ENCODE measurements at places on chromosomes 5 and 9.

GRCh38 chr5:150305095-150305494, 2.4 kb upstream of the ARSI start:
- no peak for DNase-seq

GRCh38 chr5:180810959-180811622, 8.5 kb upstream of the MGAT1 start:
- DNase-seq = peak; percentile 73

GRCh38 chr9:81578606-81579005, 110.7 kb downstream of the TLE1 start:
- DNase-seq = no peak

DNA sequence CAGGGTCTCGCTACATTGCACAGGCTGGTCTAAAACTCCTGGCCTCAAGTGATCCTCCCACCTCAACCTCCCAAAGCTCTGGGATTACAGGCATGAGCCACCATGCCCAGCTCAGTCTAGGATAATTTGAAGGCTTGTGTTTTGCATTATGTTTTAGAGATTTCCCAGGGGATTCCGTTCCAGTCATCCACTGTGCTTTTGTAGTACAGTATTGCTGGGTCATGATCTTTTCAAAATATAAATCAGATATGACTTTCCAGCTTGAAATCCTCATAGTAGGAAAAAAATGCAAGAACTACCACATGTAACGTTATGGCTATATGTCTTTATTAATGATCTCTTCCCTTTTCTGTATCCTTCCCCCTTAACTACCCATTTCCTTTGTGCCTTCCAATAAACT, 338.1 kb downstream of the PRELID2 start:
- no peak for DNase-seq

GRCh38 chr5:78841767-78842166, 143.3 kb downstream of the ARSB start:
- no peak for DNase-seq

GRCh38 chr9:127802576-127803443, at the start of gene FPGS:
Gene FPGS (plus strand): TSS chr9:127802882. CDS start chr9:127802925, 43 bp downstream.
- peak; percentile 94 for DNase-seq

DNA sequence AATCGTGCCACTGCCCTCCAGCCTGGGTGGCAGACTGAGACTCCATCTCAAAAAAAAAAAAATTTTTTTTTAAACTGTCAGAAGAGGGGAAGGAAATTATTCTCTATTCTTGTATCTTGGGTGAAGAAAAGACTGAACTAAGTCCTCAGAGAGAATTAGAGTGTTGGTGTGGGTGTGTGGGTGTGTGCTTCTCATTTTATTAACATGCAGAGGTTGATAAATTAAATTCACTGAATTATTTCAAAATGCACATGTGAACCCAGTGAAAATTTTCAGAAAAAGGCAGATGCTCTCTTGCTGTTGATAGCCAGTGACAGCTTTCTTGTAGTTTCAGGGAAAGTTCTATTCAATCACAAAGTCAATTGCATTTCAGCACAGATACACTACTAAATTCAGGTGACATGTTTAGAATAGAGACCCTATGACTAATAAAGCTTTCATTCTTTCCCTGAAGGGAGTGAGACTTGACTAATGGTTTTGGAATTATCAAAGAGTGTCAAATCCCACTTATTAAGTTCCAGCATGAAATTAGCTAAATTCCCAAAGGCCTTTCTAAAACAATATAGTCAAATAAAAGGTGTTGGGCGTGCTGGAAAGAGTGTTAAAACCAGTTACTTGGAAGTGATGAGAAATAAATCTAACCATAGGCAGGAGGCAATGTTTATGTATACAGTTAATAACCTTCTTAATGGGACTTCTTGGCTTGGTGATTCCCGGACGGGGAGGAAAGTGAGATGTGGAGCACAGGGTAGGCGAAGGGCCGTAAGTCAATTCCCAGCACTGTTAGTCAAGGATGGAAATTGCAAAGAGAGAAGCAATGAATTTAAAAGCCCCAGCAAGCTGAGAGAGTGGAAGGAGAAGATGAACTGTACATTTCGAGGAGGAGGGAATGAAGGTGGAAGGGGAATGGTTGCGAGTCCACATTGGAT, 103.2 kb upstream of the SPATA31D4 start:
- DNase-seq = no peak

- no peak for DNase-seq
Observed at GRCh38 chr5:175895686-175896102, 24.3 kb downstream of the CPLX2 start.

GRCh38 chr9:34430843-34431437, 27.4 kb downstream of the FAM219A start:
- peak; percentile 42 for DNase-seq

- no peak for DNase-seq
Observed at GRCh38 chr5:15959370-15960164, 220.0 kb downstream of the MARCHF11 start.

GRCh38 chr9:81492710-81493447, 196.5 kb downstream of the TLE1 start:
- DNase-seq = peak; percentile 96

GRCh38 chr9:69474821-69475220, 149.8 kb downstream of the ENTREP1 start:
- no peak for DNase-seq

DNA sequence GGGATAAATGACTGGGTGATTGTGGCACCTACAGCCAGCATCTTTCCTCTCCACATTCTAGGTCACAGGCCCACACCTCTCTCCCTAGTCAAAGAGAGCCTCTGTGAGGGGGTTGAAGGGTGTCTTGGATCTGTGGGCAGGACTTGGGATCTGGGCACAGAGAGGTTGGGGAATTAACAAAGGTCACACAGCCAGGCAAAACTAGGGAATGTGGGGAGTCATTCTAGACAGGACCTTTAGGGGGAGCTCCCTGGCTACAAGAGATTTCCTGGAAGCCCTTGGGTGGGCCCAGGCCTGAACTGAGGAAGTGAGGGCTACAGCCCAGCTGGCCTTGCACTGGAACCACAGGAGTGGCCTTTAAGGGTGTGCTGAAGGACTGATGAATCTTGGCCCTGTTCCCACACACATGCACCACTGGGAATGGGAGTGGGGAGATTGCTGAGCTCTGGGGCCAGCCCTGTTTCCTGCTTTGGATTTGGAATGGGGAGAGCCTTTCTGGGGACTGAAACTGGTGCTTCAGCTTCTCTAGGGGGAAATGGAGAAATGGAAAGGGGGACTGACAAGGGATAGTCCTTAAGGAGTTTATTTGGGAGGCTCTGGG, 12.4 kb upstream of the CXXC5 start:
- DNase-seq = peak; percentile 95

GRCh38 chr9:132991351-132992300, 13.1 kb downstream of the GFI1B start:
- DNase-seq = no peak

- DNase-seq = peak; percentile 32
Observed at GRCh38 chr5:120108586-120109248, 355.4 kb upstream of the PRR16 start.

- DNase-seq = peak; percentile 0
Observed at GRCh38 chr9:24602693-24603352, 57.1 kb upstream of the IZUMO3 start.

DNA sequence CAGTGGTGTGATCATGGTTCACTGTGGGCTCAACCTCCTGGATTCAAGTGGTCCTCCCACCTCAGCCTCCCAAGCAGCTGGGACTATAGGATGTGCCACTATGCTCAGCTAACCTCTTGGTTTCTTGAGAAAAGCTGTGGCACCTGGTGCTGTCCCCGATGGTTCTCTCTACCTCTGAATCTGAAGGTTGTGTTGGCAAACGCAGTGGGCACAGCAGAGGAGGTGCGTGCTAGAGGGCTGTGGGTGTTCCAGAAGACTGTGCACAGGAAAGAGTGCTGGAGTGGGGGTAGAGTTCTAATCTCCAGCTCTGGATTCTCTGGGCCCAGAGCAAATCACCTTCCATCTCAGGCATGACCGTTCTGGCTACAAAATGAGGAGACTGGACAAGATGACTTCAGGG, 12.5 kb downstream of the RGS3 start:
- no peak for DNase-seq

- no peak for DNase-seq
Observed at GRCh38 chr9:126063326-126063725, 263.3 kb upstream of the MVB12B start.

GRCh38 chr9:89042984-89043383, 51.7 kb downstream of the S1PR3 start:
- DNase-seq = no peak

- DNase-seq = no peak
Observed at GRCh38 chr9:125922854-125923253, 175.7 kb downstream of the PBX3 start.

GRCh38 chr5:89282554-89283510, 399.8 kb upstream of the MEF2C start:
- DNase-seq = peak; percentile 55

DNA sequence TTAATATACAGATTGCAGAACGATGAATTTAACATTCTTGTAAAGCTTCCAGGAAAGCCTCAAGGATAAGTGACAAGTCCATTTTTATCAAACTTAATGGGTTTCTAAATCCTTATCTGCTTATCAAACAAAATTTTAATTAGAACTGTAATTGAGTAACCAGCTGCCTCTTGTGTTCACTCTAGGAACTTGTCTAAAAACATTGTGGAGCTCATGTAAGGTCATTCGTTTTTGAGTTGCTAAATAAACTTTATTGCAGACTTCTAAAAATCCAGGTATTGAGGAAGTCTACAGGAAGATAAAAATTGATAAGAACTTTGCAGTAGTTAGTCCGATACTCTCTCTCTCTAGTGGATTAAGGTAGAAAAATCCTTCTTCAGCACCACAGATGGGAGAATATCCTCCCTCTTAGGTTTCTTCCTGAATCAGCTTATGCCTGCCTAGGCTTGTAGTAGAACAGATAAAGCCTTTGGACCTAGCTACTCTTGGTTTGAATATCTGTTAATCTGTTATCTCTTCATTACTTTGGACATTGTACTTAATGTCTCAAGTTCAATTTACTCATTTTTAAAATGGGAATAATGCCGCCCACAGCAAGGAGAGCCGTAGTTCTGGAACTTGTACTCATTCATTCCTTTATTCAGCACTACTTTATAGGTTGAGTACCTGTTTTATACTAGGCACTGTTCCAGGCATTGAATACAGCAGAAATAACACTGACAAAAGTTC, 60.0 kb upstream of the DHFR start:
- DNase-seq = no peak

GRCh38 chr9:129995409-129996160, 47.4 kb downstream of the FNBP1 start:
- DNase-seq = peak; percentile 75

- peak; percentile 68 for DNase-seq
Observed at GRCh38 chr9:130857864-130858738, 23.0 kb downstream of the ABL1 start.

GRCh38 chr5:94326586-94326985, 291.8 kb downstream of the KIAA0825 start:
- DNase-seq = no peak

- no peak for DNase-seq
Observed at GRCh38 chr9:137143459-137143858, 4.5 kb downstream of the GRIN1 start.

- no peak for DNase-seq
Observed at GRCh38 chr5:150542933-150543445, 35.1 kb downstream of the NDST1 start.

All from foreskin fibroblast (primary cell).